ENCODE measurements at places on chromosomes 3 and 15.

GRCh38 chr3:127608362-127608718 is 10.1 kb downstream of the MCM2 start:
- DNase-seq: no peak

- DNase-seq: peak; percentile 9
These were observed 31.4 kb upstream of the POU1F1 start for GRCh38 chr3:87307805-87308204.

GRCh38 chr3:133466531-133467386 is 66.9 kb downstream of the BFSP2 start:
- no peak for DNase-seq

GRCh38 chr15:88023914-88024313 is 232.6 kb downstream of the NTRK3 start:
- DNase-seq: peak; percentile 21

DNA sequence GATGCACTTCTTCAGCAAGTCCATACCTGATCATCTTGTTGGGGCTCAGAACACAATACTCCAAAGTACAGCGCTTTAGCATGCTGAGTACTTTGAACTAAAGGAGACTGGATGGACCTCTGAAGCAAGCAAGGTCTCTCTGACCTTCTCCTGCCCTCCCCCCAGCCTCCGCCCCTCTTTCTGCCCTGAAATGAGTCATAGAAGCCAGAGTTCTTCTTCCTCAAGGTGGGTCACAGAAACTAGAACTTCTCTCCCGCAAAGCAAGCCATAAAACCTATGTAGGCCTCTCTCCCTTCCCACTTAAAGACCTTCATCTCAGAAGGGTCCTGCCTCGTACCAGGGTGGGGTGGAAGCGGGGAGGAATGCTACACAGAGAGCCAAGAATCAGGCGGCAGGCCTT is 230.5 kb upstream of the PROK2 start:
- DNase-seq: no peak

DNA sequence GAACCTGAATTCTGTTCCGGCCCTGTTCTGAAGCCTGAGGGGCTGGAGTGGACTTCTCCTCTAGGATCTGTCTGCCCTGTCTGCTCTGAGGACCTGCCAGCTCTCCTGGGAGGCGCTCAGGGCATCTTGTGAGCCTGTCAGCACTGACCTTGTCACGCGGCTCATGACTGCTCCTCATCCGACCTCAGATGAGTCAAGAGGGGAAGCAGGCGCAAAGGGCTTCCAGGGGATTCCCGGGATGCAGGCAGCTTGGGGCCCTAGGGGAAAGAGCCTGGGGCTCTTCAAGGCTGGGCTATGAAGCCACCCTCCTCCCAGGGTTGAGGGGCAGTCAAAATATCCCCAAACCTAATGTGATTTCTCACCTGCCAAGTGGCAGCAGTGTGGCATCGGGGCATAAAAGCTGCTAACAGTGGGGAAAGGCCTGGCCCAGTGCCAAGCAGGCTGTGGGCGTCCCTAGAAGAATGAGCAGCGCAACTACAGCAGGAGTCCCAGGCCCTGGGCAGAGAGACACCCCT is 27.6 kb upstream of the ANKDD1A start:
- peak; percentile 30 for DNase-seq

GRCh38 chr3:72912532-72912931 is 24.7 kb downstream of the GXYLT2 start:
- DNase-seq: no peak

GRCh38 chr3:196501316-196502044 is 2.1 kb downstream of the RNF168 start:
- peak; percentile 79 for DNase-seq

GRCh38 chr3:182479419-182480336 is 313.6 kb upstream of the ATP11B start:
- DNase-seq: no peak

- DNase-seq: no peak
These were observed 373.1 kb downstream of the PTPRG start for GRCh38 chr3:61934505-61934871.

- DNase-seq: no peak
These were observed 31.3 kb downstream of the ADAMTS9 start for GRCh38 chr3:64656544-64656943.

DNA sequence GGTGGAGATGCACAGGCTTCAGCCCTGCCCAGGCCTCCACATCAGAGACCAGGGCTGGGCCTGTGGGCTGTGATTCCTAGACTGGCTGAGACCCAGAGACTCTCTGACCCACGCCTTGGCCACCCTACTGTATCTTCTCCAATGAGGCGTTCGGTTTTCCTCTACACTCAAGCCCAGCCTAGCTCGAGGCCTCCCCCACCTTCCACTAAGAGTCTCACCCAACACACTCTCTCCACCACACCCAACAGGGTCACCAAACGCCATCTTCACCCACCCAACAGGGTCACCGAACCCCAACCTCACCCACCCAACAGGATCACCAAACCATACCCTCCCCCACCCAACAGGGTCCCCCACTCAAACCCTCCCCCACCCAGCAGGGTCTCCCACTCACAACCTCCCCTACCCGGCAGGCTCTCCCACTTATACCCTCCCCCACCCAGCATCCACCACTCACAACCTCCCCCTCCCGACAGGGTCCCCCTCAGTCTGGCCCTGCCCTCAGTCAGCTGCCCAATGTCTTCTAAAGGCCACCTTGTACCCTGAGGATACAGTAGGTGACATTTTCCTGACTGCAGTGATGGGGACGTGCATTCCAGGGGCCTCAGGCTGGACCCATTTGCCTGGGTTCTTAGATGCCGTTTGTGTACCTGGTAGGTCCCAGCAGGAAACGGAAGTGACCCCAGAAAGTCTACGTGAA is 20.4 kb downstream of the CFAP100 start:
- no peak for DNase-seq

GRCh38 chr15:59074607-59075006 is 30.3 kb upstream of the CCNB2 start:
- DNase-seq: no peak

DNA sequence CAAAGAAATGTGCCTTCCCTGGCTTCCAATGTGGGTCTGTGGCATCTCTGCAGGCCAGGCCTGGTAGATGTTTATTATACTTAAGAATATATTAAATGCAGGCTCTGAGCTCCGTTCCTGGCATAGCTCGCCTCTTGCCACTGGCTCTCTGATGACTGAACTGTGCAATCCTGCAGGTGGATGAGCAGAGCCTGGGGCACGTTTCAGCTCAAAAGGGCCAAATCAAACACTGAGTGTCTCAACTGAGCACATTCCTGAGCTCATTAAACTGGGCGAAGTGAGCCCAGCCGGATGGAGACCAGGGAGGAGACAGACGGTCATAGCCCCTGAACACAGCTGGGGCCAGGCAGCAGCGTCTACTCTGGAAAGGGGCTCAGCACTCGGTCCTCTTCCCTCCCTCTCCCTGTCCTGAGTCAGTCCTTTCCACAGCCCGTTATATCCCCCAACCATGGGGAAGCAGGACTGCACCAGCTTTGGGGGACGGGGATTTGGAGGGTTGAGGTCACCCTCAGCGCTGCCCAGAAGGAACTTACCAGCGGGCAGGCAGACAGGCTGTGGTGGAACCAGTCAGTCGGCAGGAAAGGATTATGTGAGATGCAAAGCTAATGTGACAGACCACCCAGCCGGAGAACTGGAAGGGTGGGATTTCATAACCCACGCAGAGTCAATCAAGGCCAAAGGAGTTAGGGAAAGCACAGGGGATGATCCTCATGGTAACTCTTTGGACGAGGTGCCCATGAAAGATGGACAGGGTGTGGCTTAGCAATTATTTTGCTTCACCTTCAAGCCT is 77.4 kb upstream of the ANKRD34C start:
- DNase-seq: no peak

- no peak for DNase-seq
These were observed 962 bp downstream of the NMNAT3 start for GRCh38 chr3:139676632-139677387.

DNA sequence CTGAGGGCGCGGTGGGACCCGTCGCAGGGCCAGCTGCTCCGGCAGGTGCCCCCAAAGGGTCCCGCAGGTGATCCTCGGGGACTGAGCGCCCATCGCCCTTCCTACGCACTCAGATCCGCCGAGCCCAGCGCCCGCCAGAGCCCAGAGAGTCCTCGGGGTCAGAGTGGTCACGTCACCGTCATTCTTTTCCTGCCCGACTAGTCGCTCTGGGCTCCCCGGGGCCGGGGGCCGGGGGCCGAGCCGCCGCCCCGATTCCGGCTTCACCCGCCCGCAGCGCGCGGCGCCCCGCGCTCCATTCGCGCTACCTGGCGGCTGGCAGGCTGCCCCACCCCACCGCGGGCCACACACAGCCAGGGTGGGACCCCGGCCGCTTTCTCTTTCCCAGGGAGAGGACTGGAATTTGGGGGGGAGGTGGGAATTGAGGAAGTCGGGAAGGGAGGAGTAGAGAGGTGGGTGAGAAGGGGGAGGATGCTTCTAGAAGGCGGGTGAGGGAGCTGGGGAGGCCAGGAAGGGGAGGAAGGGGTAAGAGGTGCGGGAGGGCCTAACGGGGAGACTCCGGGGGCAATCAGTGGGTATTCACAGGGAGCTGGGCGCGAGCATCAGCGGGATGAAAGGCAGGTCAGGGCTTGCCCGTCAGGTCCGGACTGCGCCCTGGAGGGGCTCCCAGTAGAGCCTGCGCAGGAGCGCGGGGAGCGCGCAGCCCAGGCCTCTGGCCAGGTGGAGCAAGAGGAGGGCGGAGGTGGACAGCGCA is 36.1 kb upstream of the EPHB3 start:
- DNase-seq: no peak

GRCh38 chr15:67120839-67121643 is 55.6 kb downstream of the SMAD3 start:
- no peak for DNase-seq

DNA sequence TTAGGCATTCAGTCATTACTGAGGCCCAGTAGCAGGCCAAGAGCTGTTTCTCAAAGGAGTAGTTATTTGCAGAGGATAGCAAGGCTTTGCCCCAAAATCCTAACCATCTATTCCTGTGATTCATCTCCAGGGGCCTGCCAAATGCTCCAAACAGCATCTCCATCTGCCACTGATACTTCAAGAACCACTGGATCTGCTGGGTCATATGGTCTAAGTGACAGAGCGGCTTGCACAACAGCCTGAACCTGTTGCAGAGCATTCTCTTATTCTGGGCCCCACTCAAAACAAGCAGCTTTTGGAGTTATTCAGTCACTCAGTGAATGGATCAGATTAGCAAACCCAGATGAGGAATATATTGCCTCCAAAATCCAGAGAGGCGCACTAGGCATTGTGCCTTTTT is 68.8 kb upstream of the ALDH1A3 start:
- DNase-seq: no peak

- DNase-seq: no peak
These were observed 8.3 kb upstream of the GREM1 start for GRCh38 chr15:32709295-32710033.

- DNase-seq: no peak
These were observed 38.4 kb upstream of the SLC6A6 start for GRCh38 chr3:14363991-14364390.

- DNase-seq: peak; percentile 17
These were observed 67.2 kb downstream of the LIPC start for GRCh38 chr15:58498821-58499580.

DNA sequence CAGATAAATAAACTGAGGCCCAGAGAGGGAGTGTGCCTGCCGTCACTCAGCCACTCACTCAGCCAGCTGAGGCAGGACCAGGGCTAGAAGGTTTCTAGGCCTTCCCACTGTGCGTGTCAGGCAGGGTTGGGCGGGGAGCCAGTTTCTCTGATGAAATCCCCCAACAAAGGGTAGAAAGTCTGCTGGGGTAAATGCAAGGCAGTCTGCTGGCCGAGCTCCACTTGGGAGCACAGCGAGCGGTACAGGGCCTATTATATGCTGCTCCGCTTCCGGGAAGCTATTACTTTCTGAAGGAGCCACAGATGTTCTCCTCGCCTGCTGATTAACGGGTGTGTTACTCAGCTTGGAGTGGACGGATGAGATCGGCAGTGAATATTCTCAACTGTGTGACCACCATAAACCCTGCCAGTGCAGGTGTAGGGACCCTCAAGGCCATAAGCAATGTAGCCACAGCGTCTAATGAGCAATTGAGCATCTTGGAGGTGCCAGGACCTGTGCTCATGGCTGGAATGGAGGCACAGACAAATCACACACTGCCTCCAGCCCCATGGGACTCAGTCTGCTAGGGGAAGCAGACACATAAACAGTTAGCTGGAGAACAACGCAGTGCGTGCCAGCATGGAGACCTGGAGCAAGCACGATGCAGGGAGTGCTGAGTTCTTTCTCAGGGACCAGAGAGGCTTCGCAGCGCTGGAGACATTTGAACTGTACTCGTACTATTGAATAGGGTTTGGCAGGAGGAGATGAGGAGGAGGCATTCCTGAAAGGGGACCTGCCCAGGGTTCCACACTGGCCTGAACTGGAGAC is 42.1 kb downstream of the CORO2B start:
- peak; percentile 95 for DNase-seq

- DNase-seq: no peak
These were observed 68.6 kb downstream of the ARPP21 start for GRCh38 chr3:35707904-35708303.

DNA sequence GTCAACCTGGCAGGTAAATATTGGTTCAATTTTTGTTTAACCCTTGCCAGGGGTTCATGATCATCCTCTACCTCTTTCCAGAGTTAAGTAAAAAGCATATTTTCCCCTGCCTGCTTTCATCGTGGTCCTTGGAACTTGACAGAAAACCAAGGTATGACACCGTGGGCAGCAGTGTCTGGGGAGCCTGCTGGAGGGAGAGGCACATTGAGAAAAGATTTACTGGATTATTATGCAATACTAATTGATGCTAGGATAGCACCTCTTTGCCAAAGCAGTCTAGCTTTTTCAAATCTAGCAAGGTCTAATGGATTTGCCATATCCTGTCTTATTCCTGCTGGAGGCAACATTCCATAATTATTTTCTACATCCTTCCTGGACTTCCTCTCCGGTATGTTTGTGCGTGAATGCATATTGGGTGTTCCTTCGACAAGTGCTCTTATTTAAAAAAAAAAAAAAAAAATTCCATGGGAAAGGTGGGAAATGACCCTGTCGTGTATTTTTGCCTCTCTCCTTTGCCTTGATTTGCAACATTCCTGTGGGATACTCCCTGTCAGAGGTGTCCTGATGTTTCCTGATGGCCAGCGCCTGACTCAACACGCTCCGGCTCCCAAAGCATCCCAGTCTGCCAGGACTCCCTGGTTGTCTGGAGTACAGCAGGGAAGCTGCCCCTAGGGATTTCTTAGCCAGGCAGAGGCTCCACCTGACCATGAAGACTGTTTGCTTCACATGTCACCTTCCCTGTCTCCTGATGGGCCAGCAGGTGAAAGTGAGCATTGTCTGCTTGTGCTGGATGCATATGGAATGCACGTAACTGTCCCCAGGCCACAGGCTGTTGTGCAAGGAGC is 6.3 kb downstream of the BHLHE40 start:
- DNase-seq: peak; percentile 52

DNA sequence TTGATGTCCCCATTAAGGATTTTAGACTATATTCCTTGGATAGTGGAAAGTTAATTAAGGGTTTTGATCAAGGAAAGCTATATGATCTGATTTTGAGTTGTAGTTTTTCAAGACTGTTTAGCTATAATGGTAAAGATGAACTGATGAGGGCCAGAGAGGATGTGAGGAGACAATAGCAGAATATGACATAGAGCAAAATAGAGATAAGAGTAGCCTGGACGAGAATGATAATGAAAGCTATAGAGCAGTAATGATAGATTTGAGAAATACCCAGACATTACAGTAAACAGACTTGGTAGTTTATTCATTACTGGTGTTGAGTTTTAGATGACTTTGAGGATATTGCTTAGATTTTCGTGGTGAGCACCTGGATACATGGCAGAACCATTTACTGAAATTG is 3.8 kb downstream of the SUCNR1 start:
- no peak for DNase-seq

Measured in NCI-H82 (cell line).